SHP77 (cell line): ENCODE measurements at places on chromosomes 2 and 18.

DNA sequence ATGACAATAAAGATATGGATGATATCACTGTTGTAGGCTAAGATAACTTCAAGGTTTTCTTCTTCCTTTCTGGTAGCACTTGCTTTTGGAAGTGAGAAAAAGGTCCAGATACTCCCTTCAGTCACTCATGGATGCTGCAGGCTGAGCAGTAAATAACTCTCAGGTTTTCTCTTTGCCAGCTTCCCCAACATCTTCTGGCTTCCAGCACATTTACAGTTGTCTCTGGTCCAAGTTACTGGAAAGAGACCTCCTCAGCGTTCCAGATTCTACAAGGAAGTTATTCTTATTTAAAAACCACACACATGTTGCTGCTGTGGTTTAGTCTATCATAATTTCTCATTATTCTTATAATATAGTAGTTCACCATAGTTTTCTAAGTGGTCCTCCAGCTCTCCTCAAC is 383.4 kb downstream of the PLCL1 start:
- DNase-seq: no peak

DNA sequence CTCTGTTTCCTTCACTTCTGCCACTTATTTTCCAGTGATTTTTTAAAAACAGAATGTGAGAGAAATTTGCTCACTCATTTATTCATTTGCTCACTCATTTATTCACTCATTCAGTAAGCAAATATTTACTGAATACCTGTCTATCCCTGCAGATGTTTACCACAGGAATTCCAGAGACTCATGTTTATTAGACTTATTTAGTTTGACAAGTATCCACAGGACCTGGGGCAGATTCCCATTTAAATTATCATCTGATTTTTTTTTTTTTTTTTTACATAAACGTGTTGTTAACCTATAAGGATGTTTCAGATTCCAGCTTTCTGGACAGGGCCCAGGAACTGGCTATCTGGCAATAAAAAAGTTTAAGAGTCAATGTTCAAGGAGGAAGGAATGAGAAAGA is 175.1 kb upstream of the ERBB4 start:
- no peak for DNase-seq

DNA sequence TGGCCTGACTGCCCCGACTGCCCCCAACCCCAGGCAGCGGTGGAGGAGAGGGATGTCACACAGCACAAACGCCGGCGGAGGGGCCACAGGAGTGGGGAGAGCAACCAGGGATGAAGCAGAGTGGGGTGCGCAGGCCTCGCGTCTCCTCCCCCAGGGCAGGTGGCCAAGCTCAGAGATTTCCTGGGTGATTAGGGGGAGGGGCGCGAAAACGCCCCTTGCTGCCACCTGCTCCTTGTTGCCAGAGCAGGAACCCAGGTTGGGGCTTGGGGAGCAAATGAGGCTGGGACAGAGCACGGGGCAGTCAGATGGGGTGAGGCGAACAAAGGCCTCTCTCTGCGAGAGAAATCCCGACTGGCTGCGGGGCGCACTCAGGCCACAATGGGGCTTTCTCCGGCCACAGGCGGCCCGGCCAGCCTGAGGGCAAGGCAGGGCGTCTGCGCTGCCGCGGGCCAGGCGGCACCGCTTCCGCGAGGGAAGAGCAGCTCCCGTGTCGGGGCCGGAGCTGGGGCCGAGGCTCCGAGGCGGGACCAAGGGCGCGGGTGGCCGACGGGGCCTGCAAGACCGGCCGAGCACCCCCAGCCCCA is 11.5 kb downstream of the TEX44 start:
- DNase-seq: no peak

DNA sequence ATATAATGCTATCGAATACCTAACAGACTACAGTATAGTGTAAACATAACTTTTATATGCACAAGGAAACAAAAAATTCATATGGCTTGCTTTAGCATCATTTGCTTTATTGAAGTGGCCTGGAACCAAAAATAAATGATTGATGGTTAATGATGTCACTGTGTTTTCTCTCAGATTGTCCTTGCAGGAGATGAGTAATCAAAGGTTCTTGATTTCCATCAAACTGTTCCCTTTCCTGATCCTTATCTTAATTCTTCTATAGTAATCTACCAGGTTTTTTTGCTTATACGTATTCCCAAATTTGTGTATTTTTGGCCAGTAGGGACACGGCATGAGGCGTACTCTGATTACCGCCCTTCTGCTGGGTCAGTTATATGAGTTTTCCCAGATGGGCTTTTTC is 104.9 kb upstream of the CXCR4 start:
- no peak for DNase-seq

- DNase-seq: no peak
Measured at GRCh38 chr2:17538022-17538843, 2.3 kb upstream of the VSNL1 start.

DNA sequence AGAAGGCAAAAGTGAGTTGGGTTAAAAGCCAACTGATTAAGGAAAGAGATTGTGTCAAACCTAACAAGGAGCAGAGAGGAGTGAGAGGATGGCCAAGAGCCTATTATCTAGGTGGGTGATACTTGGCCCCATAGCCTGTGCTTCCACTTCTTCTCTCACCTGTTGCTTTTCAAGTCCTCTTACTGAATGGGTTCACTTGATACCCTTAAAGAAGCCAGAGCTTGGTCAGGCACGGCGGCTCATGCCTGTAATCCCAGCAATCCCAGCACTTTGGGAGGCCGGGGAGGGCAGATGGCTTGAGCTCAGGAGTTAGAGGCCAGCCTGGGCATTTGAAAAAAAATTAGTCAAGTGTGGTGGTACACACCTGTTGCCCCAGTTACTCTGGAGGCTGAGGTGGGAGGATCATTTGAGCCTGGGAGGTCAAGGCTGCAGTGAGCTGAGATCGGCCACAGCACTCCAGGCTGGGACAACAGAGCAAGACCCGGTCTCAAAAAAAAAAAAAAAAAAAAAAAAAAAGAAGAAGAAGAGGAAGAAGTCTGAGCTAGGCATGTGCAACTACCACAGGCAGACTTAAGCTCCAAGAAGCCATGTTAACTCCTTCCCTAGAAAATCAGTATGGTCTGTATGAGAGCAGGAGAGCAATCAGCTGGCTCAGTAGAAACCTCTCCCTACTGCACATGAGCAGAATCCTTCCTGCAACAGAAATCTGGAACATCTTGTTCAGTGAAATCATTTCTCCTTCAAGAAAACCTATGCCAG is 28.4 kb upstream of the ME2 start:
- no peak for DNase-seq

- DNase-seq: no peak
Measured at GRCh38 chr18:79203017-79203605, 133.9 kb downstream of the ATP9B start.

GRCh38 chr18:79679552-79680099 is at the start of gene CTDP1:
TSS of gene CTDP1 (plus strand) at chr18:79679803. CDS start at chr18:79679948, 145 bp downstream.
- peak; percentile 76 for DNase-seq
